ENCODE measurements at places on chromosomes 2 and 18. TPM values are rescaled to one million over a fixed set of nuclear protein-coding genes. Genes with fewer than 3 reads are reported as not detected.

The SERPINB3 gene
- total RNA-seq: not detected

The TLX2 gene
- not detected for total RNA-seq

The FANCL gene
- 33.0 TPM for total RNA-seq

The ZNF396 gene
- total RNA-seq: 1.9 TPM

The ASIC4 gene
- 0.27 TPM for total RNA-seq

Data from Peyer's patch (tissue), 4 donors.